ENCODE measurements at places on chromosomes 3 and 15. TPM values are rescaled to one million over a fixed set of nuclear protein-coding genes. Genes with fewer than 3 reads are reported as not detected.

The ANKUB1 gene
- total RNA-seq: 0.31 TPM

The PLOD2 gene
- total RNA-seq: 41.3 TPM

The CHL1 gene
- 0.08 TPM for total RNA-seq

The RTP3 gene
- total RNA-seq: not detected

The RASL12 gene
- total RNA-seq: not detected

The GOLGA6L9 gene
- total RNA-seq: 0.78 TPM

The ZNF774 gene
- total RNA-seq: 1.7 TPM

The MKRN2 gene
- 25.1 TPM for total RNA-seq

The ALPK3 gene
- 0.08 TPM for total RNA-seq

The CHRNA7 gene
- total RNA-seq: not detected

The COLQ gene
- total RNA-seq: 0.16 TPM

The MAPKBP1 gene
- 27.8 TPM for total RNA-seq

The PRICKLE2 gene
- 8.4 TPM for total RNA-seq

The GOLGA8M gene
- not detected for total RNA-seq

The GP5 gene
- not detected for total RNA-seq

The PLIN1 gene
- total RNA-seq: 0.08 TPM

The SLC2A2 gene
- not detected for total RNA-seq

The IGF1R gene
- total RNA-seq: 33.6 TPM

The PPP1R14D gene
- total RNA-seq: not detected

The CAND2 gene
- 1.0 TPM for total RNA-seq

The BNC1 gene
- total RNA-seq: 98.3 TPM

The C3orf49 gene
- total RNA-seq: not detected

The FGF12 gene
- 0.31 TPM for total RNA-seq

The TRPM1 gene
- not detected for total RNA-seq

Measured in hair follicular keratinocyte (primary cell).